ENCODE measurements at places on chromosomes 12 and 14.

- DNase-seq, result no peak
These were observed 158.7 kb downstream of the DACT1 start for GRCh38 chr14:58796242-58797009.

GRCh38 chr12:92955997-92956663 is 27.0 kb upstream of the EEA1 start:
- no peak for DNase-seq

DNA sequence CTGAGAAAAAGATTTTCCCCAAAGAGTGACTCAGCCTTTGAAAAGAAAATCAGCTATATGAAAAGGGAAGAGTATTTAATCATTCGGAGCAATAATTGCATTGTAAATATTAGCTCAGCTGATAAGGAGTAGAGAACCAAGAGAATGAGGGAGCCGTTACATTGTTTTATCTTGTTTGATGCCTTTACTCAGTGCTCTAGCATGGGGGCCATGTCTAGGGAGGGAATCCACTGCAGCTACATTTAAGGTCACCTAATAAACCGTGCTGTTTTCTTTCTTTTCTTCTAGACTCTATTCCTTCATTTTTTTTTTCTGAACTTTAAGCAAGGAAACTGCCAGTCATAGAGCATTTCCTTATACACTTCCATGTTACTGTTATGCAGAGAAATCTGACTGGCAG is 447.0 kb downstream of the DIO2 start:
- no peak for DNase-seq

DNA sequence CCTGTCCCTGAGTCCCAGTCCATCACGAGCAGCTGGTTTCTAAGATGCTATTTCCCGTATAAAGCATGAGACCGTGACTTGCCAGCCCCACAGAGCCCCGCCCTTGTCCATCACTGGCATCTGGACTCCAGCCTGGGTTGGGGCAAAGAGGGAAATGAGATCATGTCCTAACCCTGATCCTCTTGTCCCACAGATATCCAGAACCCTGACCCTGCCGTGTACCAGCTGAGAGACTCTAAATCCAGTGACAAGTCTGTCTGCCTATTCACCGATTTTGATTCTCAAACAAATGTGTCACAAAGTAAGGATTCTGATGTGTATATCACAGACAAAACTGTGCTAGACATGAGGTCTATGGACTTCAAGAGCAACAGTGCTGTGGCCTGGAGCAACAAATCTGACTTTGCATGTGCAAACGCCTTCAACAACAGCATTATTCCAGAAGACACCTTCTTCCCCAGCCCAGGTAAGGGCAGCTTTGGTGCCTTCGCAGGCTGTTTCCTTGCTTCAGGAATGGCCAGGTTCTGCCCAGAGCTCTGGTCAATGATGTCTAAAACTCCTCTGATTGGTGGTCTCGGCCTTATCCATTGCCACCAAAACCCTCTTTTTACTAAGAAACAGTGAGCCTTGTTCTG is 41.6 kb downstream of the DAD1 start:
- DNase-seq, result no peak

DNA sequence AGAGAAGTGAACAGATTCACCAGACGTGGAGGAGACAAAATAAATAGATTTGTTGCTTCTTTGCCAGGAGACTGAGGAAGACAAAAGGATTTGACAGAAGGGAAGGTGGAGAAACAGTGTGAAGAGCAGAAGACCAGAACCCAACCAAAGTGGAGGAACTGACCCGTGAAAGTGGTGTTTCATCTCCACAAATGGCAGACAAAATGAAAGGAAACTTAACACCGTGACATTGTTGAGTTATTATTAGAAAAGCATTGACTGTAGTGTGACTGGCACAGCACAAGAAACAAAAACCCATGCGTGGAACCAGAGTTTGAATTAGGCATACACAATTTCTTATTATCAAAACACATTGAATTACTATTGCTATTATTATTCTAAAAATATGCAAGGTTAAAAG is 518.1 kb downstream of the TMEM121 start:
- no peak for DNase-seq

DNA sequence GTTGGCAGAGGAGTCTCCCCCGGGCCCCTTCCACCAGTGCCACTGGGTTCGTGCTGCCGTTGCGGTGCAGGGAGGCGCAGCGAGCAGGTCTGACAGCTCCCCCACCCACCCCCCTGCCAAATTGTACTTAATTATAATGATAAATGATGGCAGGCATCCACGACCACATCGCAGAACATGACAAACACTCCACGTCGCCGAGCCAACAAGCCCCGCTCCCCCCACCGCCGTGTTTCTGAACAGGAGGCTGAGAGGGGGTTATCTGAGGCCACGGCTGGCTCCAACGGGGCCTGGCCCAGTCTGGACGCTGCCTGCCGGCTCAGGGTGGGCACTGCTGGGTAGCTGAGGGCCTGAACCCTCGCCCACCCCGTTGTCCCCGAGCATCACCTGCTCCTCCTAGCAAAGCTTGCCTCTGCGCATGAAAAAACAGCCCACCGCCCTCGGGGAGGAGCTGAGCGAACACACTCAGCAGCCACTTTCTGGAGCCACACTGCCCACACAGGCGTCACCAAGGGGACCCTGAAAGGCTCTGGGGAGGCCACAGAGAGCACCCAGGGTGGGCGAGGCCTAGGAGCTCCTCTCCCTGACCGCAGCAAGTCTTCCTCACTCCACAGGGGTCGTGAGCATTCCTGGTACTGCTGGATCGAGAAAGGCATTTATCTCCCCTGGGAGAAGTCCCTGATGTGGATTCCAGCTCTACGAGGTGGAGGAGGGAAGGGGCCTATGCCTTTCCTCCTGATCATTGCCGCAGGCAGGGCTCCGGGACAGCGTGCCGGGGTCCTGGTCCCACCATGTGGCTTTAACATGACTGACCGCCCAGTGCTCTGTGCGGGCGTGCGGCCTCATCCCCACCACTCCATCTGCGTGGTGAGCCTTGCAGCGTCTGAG is 35.4 kb upstream of the DIO3 start:
- no peak for DNase-seq

- DNase-seq, result peak; percentile 33
These were observed 137.5 kb upstream of the CPM start for GRCh38 chr12:69070319-69071090.

DNA sequence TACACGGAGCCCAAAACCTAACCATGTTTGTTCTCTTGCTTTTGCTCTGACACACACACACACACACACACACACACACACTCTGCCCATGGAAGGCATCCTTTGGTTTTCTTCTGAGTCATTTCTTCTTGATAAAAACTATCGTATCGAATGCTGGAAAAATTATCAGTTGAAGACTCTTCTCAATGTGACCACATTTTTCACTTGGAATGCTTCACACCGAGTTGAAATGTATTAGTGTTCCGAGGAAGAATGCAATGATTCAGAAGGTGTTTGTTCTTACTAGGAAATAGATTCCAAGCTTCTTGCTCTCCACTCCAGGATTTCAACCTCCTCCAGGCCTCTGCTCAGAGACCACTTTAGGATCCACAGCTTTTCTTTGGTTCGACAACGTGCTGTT is 226.3 kb downstream of the MON2 start:
- DNase-seq, result no peak

GRCh38 chr14:34629344-34629656 is 648 bp downstream of the SNX6 start:
- DNase-seq, result no peak

DNA sequence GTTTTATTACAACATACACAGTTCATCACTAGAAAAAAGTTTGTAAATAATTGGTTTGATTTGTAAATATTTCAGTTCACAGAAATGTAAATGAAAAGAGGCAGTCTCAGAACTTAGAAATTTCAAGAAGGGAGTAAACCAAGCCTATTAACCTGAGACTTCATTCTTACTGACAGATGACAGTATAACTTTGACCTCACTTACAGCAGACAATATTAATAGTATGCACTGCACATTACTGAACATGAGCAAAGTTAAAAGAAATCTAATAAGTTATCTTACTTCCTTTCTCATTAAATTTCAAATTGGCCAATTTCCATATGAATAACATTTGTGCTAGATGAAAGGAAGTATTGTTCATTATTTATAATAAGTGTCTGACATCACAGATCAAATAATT is 235.8 kb downstream of the SLC6A15 start:
- no peak for DNase-seq

GRCh38 chr14:50979941-50980850 is 35.9 kb upstream of the PYGL start:
- no peak for DNase-seq

GRCh38 chr12:120119271-120119973 is 2.9 kb upstream of the RAB35 start:
- no peak for DNase-seq

- no peak for DNase-seq
These were observed 26.4 kb upstream of the RGS6 start for GRCh38 chr14:71905860-71906259.

DNA sequence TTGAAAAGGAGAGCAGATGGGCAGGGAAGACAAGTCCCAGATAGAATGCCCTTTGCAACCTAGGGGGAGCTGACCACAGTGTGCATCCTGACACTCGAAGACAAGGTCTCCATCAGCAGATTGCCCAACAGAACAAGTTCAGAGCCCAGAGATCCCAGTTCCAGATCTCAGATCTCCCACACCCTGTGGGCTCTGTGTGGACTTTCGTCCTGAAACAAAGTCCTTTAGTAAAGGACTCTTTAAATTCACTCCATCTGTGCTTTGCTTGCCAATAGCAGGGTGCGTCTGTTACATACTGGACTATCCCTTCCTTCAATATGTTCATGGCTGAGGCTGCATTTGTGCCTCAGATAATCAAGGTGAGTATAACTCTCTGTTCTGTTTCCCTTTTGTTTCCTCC is 8.7 kb upstream of the C1RL start:
- no peak for DNase-seq

DNA sequence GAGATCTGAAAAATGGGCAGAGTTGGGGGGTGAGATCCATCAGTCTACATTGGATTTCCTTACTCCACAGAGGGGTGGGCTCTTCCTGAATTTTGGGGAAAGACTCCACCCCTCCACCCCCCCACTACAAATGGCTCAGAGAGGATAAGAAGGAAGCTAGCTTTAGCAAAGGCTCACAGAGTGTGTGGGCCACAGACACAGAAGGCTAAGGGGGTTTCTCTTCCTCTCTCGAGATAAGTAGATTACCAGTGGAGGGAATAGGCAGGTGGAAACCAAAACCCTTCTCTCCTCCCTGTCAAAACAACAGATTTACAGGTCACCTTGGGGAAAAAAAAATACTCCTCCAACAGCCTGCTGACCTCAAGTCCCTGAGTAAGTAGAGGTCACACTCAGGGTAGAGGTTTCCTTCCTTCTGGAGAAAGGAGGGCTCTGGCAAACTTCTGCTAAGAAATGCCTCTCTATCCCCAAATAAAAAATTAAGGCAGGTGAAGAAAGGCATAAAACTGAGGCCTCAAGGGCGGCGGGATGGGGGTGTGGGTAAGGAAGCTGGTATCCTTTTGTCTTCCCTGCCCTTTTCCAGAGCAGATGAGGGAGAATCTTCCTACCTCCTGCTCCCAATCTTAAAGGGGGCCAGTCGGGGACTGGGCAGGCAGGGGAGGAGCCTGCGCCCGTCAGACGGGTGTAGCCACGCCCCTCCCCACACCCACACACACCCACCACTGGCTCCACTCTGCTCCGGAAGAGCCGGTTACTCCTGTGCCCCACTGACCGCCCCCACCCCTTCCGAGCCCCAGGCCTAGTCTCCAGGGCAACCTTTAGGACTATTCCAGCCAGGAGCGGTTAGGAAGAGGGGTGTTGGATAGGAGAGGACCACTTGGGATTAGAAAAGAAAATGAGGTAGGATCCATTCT is 1.9 kb upstream of the BAZ2A start:
- DNase-seq, result peak; percentile 33

- DNase-seq, result no peak
These were observed 2.1 kb downstream of the WSB2 start for GRCh38 chr12:118058881-118059280.

DNA sequence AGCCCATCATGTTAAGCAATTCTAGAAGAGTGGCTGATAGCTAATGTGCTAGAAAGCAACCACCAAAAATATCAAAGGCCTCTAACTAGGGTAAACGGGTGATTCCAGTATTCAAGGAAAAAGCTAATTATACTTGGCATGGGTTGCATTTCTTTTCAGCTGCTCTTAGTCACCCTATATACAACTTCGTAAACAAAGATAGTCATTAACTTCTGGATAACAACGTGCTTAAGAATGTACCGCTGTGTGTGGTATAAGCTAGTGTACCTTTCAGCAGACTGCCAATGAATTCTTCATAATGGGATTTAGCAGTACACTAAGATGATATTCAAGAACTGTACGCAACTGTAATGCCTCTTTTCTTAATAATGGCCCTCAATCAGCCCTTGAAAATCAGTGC is 42.2 kb upstream of the SLC6A13 start:
- no peak for DNase-seq

GRCh38 chr14:68843471-68844209 is 50.8 kb upstream of the ZFP36L1 start:
- peak; percentile 67 for DNase-seq

DNA sequence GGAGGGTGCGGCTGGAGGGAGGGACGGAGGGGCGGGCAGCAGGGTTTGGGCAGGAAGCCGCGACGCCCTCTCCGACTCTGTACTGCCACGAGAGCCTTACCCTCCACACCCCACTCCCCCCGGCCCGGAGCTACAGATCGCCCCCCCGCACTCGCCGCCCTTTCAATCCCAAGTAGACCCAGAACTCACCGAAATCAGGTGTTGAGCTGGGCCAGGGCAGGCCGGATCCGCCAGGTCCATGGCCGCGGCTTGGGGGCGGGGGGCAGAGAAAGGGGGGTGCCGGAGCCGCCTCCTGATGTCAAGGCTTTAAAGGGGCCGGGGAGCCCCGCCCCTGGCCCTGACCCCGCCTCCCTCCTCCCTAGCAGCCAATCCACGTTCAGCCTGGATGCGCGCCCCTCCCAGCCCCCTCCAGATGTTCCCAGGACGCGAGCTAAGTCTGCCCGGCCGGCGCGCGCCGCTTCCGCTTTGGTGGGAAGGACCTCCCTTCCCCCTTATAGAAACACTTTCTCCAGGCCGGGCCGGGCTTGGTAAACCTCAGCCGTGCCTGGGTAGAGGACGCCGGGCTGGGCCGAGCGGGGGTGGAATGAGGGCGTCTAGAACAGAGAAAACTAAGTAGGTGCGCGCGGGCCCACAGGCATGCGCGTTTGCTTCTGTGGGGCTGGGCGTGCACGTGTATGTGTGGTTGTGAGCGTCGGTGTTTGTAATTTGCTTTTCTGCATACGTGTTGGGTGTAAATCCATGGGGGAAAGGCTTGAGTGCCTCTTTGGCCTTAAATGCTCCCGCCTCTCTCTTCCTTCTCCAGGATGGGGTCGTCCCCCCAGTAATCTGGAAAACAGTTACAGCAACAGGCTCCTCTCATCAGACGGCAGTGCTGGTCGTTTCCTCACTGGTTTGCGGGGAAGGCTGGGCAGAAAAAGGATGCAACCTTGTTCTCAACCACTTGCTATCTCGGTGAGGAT is at the start of gene NCKAP5L:
Gene NCKAP5L, minus strand, starts transcription at position 281 of the 959 bp plus-strand sequence. CDS start 24,369 bp downstream, outside the sequence.
- peak; percentile 88 for DNase-seq

GRCh38 chr14:24074625-24075484 is 3.5 kb downstream of the CPNE6 start:
- no peak for DNase-seq

Data from activated T-cell treated with anti-CD3 and anti-CD28 coated beads for 1 hour (primary cell).